ENCODE measurements at places on chromosomes 11 and 22.

DNA sequence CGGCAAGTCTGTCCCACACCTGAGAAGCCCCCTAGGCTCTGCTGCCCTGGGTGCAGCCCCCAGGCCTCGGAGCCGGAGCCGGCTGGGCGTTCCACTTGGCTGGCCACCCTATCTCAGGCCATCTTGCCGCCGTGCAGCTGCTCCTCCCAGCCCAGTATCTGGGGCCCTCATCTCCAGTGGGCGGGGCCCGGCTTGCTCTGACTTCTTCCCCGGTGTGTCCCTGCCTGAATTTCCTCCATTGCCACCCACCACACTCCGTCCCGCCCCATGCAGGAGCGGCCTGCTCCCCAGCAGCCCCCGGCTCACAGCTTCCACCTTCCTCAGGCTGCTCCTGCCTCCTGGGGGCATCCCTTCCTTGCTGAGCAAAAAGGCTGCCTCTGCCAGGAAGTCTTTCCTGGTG is 46.6 kb downstream of the WNT7B start:
- DNase-seq = no peak

GRCh38 chr11:10450462-10451425 is 4.3 kb upstream of the AMPD3 start:
- peak; percentile 84 for DNase-seq

DNA sequence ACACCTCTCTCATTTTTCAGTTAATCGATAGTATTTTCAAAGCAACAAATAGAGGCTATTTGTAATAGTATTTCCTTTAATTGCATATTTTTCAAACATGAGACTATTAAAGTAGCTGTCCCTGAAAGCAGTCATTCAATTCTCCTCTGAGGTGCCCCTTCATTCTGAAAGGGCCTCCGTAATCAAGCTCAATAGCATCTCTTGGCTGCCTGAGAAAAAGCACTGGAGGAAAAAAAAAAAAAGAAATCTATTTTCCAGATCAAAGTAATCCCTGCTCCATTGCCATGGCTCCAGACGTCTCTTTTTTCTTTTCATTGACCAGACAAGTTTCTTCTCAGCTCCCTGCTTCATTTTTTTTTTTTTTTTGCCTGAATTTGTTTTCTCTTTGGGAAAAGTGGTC is 154.5 kb upstream of the BLID start:
- no peak for DNase-seq

DNA sequence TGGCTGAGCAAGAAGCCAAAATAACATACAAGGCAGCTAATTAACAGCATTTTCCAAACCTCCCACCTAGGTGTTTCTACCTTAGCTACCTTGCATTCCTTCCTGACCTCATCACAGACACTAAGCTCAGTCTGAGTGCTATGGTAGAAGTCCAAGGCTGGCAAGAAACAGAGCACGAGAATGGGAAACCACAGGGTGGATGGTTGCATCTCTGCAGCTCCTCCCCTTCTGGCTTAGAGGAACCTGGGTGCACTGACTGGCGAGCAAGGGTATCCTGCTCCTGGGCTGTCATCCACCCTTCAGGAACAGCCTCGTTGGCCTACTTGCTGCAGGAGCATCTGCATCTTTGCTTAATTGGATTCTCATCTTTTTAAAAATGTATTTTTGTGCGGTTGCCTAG is 73.1 kb upstream of the KIRREL3 start:
- peak; percentile 48 for DNase-seq

DNA sequence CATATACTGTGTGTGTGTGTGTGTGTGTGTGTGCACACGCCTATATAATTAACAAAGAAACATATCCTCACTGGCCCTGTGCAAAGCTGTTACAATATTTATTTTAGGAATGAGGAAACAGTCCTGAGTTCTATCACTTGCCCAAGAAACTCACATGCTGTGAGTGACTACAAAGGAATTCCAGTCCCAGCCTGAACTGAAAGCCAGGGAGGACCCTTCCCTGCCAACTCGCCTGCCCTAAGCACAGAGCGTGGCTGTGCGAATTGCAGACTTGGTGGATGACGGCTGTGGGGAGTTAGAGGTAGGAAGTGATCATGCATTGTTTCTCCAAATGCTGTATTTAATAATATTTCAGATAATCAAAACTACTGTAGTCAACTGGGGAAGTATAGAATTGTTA is 26.4 kb upstream of the CD5 start:
- peak; percentile 15 for DNase-seq

- no peak for DNase-seq
These were observed 8.5 kb upstream of the NUP50 start for GRCh38 chr22:45155050-45155840.

- DNase-seq = no peak
These were observed 16.6 kb downstream of the CYB5R2 start for GRCh38 chr11:7656704-7657103.

DNA sequence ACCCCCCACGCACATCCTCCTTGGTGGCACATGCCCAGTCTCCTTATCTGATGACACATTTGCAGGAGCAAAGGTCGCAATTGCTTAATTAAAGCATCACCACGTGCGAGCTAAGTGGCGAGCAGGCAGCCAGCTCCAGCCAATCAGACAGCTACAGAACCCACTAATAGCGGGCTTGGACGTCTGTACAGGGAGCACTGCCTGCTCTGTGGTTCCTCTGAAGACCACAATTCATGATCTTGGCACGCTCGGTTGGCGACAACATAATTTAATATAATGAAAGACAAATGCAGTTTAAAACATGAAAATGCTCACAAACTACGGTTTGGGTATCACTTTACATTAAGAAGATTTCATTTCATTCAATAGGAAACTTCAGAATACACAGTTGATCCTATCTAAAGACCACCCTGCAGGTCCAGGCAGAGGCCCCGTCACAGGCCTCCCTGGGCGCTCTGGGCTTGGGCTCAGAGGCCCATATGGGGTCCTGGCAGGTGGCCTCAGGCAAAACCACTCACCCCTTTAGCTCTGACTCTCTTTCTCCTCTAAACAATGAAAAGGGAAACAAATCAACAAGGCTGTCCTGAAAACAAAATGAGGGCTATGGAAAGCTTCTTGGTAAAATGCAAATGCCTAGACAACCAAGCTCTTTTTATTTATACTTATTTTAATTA is 10.4 kb downstream of the PACSIN2 start:
- peak; percentile 31 for DNase-seq

- DNase-seq = no peak
These were observed 1.0 kb upstream of the PLEKHB1 start for GRCh38 chr11:73645121-73645969.

Measured in NCI-H69 (cell line).